ENCODE measurements at places on chromosomes 7 and 10.

DNA sequence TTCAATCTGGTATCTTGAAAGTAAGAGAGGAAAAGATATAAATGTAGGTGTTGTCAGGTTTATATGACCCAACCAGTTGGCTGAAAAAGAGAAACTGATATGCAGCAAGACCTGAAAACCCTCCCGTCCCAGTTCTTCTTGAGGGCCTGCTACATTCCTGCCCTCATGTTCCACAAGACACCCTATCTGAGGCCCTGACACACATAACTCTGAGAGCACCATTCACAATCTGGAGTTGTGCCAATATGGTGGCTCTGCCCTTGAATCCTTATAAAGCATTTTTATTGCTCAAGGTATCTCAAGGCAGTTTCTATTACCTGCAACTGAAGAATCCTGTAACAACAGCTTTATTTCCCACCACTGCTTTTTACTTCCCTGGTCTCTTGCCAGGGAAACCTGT is 17.0 kb downstream of the XPNPEP1 start:
- DNase-seq = no peak

DNA sequence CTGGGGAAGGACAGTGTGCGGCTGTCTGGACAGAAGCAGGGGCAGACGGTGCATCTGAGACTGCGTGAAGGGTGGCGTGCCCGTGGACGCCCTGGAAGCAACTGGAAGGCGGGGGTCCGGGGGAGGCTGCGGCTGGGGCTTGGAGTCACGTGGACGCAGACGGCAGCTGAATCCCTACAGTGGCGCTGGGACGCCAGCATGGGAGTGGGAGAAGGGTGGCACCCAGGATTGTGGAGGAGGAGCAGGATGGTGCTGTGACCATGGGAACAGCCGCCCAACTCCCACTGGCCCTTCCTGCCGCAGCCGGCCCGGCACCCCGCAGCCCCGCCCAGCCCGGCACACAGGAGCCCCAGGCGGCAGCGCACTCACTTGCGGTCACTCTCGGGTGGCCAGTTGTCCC is 9.7 kb downstream of the INTS1 start:
- no peak for DNase-seq

- DNase-seq = no peak
Observed at GRCh38 chr10:78724846-78725245, 343.9 kb upstream of the ZMIZ1 start.

DNA sequence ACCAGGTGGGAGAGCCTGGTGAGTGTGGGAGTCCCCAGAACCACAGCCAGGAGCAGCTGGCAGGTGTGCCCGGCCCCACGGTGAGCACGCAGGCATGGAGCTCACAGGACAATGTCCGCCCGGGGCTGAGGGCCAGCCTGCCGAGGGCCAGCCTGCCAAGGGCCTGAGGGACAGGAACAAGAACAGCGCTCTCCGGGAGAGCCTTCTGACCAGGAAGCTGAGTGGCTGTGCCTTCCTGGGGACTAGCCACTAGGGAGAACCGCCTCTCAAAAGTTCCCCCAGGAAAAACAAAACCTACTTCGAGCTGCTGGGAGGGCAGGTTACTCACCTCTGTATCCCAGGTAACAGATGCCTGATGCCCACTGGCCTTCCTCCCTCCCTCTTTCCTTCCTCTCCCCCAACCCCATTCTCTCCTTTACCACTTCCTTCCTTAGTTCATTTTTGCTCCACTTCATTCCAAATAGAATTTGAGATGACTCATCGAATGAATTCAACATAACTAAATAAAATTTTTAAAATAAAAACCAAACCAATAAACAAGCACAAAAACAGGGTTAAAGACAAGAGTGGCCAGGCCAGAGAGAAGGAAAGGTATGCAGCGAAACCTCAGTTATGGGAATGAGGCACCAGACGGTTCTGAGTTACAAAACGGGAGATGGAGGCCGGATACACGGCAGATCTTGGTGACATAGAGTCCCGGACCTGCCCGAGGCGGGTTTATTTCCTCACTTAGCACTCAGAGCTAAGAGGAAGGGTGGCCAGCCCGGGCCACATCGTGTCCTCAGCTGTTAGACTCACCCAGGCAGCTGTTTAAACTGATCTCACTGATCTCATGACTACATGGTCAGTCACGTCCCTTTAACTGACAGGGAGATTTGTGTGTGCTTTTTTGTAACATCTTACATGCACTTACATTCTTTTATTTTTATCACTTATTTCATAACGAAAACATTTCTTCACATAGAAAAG is 128.5 kb downstream of the TNS3 start:
- no peak for DNase-seq

- DNase-seq = no peak
Observed at GRCh38 chr10:30455816-30456215, 21.8 kb downstream of the MAP3K8 start.

- DNase-seq = no peak
Observed at GRCh38 chr7:28996836-28997235, 38.7 kb upstream of the TRIL start.

DNA sequence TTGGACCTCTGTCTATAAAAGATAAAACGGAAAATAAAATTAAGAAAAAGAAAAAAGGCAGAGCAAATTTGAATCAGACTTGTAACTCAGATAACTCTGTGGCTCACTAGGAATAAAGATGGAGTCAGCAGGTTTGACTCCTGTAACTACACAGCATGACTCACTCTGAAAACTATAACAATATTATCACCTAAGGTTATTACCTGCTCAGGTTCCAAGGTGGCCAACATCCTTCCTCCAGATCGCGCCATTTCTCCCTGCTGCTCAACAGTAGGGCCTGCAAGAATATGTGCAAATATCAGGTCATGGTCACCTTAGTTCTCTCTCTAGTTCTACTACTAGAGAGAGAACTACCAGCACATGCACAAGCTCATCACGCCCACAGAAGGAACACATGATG is 30.0 kb downstream of the ALDH18A1 start:
- no peak for DNase-seq
